H7 (cell line): ENCODE measurements at places on chromosomes 2 and 18.

- DNase-seq: no peak
Measured at GRCh38 chr2:231259104-231259503, 60.7 kb downstream of the ARMC9 start.

GRCh38 chr18:55142410-55142809 is 183.1 kb upstream of the CCDC68 start:
- DNase-seq: no peak

DNA sequence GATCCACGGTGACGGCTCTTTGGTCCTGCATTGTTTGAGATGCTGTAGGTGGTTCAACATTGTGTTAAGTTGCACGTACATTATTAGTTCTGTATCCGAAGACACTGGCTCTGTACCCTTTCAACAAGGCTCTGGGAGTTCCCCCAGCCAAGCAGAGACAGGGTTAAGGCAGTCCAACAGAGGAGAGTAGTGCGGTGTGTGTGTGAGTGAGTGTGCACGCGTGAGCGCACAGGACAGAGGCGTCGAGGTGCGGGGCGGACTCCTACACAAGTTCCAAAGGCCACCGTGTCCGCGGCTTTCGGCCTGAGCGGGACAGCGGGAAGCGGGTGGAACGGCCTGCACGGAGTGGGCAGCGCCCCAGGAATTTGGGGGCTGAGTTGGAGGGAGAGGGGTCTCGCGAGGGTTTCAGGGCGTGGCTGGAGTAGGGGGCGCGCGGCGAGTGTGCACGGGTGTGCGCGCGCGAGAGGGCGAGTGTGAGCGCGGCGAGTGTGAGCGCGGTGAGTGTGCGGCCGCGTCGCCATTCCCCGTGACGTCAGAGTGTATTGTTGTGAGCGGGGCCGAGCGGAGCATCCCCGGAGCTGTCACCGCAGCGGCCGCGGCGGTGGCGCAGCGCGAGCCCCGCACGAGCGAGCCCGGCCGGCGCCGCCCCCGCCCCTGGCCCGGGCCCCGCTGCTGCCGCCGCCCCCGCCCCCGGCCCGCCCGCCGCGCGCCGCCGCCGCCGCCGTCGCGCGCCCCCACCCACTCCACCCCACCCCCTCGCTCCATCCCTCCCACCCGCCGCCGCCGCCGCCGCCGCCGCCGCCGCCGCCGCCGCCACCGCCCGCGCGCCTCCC is at the start of gene ASXL3:
Gene ASXL3 (plus strand): TSS at position 535 of the 833 bp plus-strand sequence. CDS start 413 bp downstream, outside the sequence.
- peak; percentile 80 for DNase-seq

DNA sequence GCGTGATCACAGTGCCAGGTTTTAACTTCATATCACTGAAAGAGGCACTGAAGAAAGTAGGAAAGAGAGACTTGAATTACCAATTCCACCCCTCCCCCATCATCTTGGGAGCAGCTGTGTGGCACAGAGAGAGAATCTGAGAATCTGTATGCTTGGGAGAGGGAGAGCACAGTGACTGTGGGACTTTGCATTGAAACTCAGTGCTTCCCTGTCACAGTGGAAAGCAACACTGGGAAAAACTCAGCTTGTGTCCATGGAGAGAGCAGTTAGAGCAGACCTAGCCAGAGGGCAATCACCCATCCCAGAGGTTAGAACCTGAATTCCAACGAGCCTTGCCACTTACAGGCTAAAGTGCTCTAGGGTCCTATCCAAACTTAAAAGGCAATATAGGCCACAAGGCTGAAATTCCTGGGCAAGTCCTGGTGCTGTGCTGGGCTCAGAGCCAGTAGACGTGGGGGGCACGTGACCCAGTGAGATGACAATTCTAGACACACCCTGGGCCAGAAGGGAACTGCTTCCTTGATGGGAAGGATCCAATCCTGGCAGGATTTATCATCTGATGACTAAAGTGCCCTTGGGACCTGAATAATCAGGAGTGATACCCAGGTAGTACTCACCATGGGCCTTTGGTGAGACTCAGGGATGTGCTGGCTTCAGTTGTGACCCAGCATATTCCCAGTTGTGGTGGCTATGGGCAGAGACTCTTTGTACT is 15.5 kb upstream of the ABCB11 start:
- no peak for DNase-seq

GRCh38 chr18:45253056-45253565 is 362.2 kb upstream of the SLC14A2 start:
- no peak for DNase-seq

GRCh38 chr2:191999101-191999841 is 152.4 kb upstream of the CAVIN2 start:
- DNase-seq: no peak

- DNase-seq: no peak
Measured at GRCh38 chr2:215505044-215505786, 69.3 kb upstream of the FN1 start.

- peak; percentile 65 for DNase-seq
Measured at GRCh38 chr2:39593439-39594393, 72.0 kb upstream of the TMEM178A start.

- no peak for DNase-seq
Measured at GRCh38 chr18:13454363-13455150, 236.0 kb downstream of the LDLRAD4 start.

- no peak for DNase-seq
Measured at GRCh38 chr18:42706618-42707017, 408.9 kb downstream of the RIT2 start.

- DNase-seq: peak; percentile 22
Measured at GRCh38 chr18:32346671-32347070, 124.0 kb downstream of the GAREM1 start.

DNA sequence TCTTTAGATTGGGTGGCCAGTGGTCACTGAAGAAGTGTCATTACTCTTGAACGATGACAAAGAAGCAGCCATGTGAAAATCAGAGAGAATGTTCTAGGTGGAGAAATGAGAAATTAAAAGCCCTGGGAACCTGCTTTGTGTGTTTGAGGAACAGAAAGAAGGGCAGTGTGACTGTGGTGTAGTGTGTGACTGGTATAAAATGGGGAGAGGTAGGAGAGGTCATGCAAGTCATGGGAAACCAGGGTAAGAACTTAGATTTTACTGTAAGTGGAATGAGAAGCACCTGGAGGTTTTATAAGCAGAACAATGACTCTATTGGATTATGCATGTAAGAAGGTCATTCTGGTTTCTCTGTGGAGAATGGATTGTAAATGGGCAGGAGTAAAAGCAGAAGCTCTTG is 12.2 kb downstream of the ICOS start:
- DNase-seq: no peak

- DNase-seq: no peak
Measured at GRCh38 chr2:132589111-132589830, 80.7 kb downstream of the LYPD1 start.

DNA sequence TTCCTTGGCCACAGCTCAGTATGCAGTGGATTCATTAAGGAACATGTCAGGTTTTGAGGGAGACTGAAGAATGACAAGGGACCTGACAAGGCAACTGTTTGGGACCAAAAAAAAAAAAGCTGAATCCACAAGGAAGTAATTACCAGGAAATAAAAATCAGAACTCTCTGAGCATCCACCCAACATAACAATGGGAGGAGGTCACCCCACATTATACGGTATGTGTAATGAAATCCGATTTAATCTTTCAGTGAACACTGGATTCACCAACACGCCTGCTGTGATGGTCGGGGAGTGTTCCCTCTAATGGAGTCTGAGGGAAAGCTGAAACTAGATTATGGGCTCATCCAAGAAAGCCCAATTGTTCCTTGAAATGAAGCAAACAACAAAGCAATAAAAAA is 329.3 kb downstream of the ETAA1 start:
- no peak for DNase-seq

GRCh38 chr2:173441222-173441621 is 86.5 kb downstream of the CDCA7 start:
- no peak for DNase-seq

GRCh38 chr2:224999754-225000153 is 42.5 kb downstream of the DOCK10 start:
- DNase-seq: no peak

DNA sequence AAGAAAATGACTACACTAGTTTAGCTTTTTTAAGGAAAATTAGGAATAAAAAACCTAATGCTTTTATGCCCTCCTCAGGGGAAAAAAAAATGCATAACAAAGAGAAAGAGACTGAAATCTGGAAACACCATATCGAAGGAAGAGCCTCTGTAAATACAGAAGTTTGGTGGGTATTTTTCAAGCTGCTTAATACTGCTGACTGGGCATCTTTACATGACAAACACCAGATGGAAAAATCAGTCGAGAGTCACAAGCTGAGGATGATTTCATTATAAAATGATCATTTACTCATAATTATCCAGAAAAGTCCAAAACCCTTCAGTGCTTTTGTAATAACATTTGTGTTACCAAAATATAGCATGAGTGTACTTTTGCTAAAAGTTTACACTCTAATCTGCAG is 1600.7 kb upstream of the ACVR2A start:
- no peak for DNase-seq

- DNase-seq: no peak
Measured at GRCh38 chr2:139201516-139201915, 421.3 kb upstream of the NXPH2 start.

- peak; percentile 30 for DNase-seq
Measured at GRCh38 chr2:70977605-70978205, 725 bp upstream of the ANKRD53 start.

DNA sequence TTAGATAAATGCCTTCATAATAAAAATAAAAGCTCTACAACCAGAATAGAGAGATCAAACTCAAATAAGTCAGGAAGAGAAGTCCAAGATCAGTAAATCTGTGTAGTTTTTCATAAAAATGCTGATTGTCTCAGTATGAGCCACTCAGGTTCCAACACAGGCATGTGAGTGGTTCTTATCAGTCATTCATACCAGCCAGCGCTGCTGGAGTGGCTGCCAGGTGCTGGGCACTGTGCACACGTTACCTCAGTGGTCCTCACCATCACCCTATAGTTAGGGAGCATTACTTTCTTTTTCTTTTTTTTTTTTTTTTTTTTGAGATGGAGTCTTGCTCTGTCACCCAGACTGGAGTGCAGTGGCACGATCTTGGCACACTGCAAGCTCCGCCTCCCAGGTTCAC is 23.8 kb downstream of the CNDP1 start:
- DNase-seq: no peak

DNA sequence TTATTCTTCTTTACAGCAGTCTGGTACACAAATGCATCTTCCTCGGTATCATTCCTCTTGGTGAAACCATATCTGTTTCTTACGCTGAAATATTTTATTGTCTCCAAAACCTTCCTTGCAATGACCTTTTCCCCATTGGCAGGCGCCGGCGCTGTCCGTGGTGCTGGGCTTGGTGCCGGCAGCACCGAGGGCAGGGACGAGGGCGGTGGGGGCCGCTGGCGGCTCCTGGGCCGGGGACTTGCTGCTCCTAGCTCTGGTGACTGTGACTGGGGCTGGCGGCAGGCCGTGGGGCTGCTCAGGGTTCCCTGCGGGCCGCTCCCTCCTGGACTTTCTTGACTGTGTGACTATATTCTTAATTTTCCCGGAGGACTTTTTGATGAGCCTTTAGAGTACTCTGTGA is 72.5 kb downstream of the GPR39 start:
- peak; percentile 84 for DNase-seq

DNA sequence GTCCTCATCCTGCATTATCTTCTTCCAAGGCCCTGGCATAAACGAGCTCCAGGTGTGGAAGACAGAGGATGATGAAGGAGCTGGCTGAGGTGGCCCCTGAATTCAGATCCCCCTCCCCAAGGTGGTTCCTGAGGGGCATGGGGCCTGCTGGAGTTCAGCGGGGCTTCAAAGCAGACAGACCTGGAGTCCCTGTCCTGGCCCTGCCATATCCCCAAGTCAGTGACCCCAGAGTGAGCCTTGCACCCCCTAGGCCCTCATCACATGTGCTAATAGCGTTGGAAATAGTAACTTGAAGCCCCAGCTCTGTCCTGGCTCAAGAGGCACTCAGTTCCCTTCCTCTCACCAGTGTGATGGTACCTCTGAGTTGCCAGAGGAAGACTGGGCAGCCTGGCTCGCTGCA is 172.9 kb downstream of the GALNT1 start:
- DNase-seq: no peak

DNA sequence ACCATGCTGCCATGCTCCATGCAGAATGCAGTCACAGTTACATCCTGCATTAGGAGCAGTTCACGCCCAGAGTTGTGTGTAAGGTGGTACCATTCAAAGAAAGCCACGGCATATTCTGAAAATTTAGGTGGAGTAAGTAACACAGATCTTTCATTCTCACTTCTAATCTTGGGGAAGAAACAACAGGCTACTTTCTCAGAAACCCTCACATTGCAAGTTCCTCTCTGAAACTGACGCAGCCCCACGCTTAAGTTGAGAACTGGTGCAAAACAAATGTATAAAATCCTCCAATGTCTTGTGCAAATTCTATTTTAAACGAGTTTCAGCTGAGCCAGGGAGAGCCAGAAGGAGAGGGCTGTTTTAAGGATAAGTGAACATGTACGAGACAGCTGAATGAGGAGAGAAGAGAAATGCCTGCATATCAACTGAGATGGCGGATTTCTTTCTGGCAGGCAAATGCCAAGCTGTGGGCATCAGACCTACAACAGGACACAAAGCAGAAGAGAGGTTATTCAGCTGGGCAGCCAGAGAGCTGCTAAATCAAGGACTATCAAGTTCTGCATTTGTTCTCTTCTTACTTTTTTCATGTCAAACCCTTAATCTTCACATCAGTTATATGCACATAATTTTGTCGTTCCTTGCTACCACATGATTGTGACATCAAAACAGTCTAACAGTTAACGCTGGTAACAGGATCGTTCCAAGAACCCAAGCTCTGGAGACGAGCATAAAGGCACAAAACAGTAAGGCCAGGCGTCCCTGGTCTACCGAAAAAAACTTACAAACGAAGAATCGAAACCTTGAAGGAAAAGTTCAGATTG is 6.4 kb downstream of the ARL4C start:
- no peak for DNase-seq
